ENCODE measurements at places on chromosomes 4 and X.
A peak's percentile ranks its signal among the peaks of the same experiment; 100 is the strongest.

DNA sequence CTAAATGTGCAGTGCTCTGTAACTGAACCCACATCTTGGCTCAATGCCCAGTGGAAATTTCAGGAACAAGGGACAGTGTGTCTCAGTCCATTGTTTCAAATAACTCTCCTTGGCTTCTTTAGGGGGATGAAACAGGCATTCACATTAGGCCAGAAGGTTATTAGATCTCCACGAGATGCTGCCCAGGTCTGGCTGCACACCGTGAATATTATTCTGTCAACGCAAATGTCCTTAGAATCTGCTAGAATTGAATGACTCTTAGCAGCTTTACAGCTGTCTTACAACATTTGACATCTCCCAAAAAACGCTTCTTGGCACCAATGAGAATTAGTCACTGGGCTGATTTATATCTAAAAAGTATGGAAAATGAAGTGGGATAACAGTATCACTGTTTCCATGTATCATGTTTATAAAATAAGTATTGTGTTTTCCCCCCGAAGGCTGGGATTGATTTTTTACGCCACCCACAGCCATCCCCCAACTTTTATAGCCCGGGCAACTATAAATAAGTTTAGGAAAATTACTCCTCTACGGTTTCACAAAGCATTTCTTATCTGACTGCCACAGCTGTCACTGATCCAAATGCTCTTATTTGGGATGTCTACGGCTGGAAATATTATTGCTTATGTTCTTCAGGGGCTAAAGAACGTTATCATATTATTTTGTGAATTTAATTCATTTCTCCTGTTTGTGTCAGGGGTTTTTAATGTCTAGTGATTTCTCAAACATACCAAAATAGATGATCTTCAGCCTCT is 559.7 kb upstream of the FAT1 start:
- DNase-seq: peak; percentile 40

DNA sequence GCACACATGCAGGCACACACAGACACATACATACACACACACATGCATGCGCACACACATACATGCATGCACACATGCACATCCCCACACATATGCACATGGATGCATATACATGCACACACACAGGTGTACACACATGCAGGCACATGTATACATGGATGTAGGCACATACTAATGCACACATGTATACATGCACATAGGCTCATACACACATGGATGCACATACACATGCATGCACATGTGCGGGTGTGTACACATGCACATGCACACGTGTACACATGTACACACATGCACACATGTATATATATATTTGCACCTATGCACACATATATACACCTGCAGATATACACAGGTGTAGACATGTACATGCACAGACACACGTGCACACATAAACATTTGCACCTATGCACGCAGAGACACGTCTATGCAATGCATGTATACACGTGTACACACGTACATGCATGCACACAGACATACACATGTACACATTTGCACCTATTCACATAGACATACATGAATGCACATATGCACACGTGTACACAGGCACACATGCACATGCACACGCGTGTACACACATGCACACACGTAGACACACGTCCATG is 4.0 kb downstream of the PLCXD1 start:
- DNase-seq: no peak

DNA sequence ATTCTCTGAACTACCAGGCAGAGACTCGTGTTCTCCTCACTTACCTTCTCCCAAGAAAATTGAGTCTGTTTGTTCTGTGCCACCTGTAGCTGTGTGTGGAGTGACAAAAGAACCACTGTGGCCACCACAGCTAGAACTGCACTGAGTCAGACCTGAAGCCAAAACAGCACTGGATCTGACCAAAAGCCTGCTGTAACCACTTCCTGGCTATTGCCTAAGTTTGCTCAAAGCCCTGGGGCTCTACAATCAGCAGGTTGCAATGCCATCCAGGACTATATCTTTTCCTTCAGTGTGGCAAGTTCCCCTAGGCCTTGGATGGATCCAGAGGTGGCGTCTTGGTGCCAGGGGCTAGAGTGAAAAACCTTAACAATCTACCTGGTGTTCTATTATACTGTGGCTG is 449.1 kb downstream of the FAM133A start:
- no peak for DNase-seq

DNA sequence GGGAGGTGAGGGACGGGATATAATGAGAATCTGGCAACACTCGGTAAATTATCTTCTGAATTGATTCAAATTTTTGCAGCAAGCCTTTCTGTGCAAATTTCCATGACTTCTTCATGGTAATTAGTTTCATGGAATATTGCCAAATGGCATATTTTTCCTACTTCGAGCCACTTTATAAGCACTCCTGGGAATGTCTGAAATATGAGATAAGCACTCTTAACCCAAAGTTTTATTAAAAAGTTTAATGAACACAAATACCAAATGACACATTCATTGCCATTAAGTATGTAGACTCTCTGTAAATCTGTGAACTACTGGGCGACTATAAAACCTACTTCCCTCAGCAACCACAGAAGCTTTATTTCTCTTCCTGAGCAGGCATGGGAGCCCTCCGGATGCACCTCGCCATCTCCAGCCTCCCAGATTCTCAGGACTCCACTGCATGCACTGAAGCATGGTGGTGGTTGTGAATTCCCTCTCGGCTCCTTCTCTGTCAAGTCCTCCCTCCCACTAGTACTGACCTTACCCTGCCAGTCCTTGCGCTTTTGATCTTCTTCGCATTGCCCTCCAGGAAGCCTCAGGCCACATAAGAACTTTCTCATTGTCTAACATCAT is 154.4 kb upstream of the RPL34 start:
- DNase-seq: no peak

GRCh38 chrX:41001327-41001726 is 83.9 kb upstream of the USP9X start:
- DNase-seq: no peak

- DNase-seq: no peak
These were observed 38.9 kb upstream of the TLR2 start for GRCh38 chr4:153645183-153645582.

DNA sequence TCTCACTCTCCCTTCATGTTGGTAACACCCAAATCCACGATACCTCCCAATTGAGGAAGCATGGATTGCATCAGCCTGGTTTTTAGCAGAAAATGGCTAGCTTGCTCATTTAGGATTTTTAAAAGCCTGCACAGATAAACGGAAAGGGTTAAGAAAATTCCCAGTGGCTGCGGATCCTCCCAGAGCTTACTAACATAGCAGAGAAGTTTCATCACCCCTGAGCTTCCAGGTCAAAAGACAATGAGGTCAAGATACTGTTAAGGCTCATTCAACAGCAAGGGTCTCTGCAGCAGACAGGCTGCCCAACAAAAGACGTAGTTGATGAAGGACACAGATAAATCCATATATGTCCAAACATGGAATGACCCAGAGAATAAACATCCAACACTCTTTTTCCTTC is 220.2 kb downstream of the ASMT start:
- DNase-seq: no peak

DNA sequence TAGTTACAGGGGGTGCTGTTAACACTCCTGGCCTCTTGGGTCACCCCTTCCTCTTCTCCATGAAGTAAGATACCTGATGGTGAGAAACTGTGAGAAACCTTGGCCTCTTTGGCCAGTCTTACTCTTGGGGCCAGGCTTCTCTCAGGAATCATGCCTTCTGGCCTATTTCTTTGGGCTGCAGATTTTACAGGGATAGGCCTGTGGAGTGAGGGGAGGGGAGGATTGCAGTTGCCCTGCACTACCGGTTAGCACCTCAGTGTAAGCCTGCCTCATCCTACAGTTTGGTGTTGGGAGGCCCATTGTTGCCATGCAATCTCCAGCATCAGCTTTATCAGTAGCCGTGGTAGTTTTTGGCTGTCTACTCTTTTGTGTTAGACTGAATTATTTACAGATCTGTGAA is 7.6 kb upstream of the PGRMC2 start:
- DNase-seq: no peak

DNA sequence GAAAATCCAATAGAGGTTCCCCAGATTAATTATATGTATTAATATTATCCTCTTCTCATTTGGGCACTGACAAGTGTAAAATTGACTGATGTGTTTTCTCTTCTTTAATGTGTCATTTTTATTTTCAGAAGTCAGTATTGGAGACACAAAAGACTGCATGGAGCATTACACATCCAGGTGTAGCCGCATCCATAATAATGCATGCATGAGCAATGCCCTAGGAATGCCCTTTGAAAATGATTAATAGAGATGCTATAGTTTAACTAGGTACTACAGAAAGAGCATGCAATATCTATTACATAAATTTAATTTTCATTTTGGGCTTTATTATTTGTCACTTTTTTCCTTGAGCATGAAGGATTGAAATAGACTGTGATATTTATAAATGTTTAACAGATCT is 509.9 kb downstream of the SPOCK3 start:
- DNase-seq: no peak

- peak; percentile 74 for DNase-seq
These were observed 506.9 kb upstream of the PCDH10 start for GRCh38 chr4:132642016-132642817.

DNA sequence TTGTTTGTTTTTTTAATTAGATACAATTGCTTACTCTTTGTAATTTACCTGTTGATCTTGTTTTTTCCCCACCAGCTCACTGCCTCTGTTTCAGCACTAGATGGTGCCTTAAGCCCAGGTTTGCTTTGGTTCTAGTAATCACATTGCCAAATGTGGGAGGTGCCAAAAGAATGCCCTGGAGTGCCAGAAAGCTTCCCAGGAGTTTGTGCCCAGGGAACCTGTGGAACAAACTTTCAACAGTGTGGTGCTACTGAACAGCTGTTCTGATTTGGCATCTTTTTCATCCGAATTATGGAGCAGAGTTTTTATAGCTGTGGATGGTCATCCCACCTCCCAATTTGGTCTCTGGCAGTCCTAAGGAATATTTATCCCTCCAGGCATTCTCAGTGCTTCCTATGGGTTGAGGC is 1000.7 kb downstream of the STIM2 start:
- DNase-seq: peak; percentile 24

- no peak for DNase-seq
These were observed 711.4 kb upstream of the GALNTL6 start for GRCh38 chr4:171101845-171102244.

- no peak for DNase-seq
These were observed 168.2 kb downstream of the DCTD start for GRCh38 chr4:182748949-182749348.

GRCh38 chr4:121148000-121148399 is 16.1 kb downstream of the TNIP3 start:
- no peak for DNase-seq

GRCh38 chr4:105170711-105171110 is 24.0 kb downstream of the TET2 start:
- DNase-seq: no peak

- no peak for DNase-seq
These were observed 7.4 kb downstream of the UVSSA start for GRCh38 chr4:1354136-1354982.

- DNase-seq: no peak
These were observed 57.8 kb upstream of the HCCS start for GRCh38 chrX:11053351-11053750.

DNA sequence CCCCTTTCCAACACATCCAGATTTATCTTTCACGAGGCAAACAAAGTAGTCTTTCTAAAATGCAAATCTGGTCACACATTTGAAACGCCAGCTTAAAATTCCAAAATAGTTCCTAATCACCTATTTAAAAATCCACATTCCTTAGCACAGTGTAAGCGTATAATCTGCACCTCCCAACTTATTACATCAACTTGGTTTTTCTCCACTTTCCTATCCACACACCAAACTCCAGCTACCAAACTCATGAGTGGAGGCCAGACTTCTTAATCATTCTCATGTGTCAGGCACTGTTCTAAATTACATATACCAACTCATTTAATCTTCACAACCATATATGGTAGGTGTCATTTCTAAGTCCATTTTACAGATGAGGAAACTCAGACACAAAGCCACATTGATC is 33.8 kb downstream of the ENOX2 start:
- no peak for DNase-seq

DNA sequence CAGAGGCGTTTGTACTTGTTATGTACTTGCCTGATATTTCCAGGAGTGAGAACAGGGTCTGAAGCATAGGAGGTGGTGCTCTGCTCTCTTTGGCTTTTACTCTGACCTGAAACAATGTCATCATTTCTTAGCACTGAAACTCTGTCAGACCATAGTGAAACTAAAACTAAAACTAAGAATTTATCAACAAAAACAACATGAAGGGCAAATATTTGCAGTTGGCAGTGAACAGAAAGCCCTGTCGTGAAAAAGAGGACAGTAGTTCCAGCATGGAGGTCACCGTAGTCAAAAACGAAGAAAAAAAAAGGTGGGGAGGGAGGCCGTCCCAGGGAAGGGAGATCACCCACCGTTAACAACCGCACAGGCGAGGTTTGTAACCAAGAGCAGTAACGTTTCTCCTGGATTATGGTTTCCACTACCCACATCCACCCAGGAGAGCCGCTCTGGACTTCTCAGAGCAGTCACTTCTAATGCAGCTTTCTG is 97.5 kb downstream of the ANK2 start:
- DNase-seq: no peak

DNA sequence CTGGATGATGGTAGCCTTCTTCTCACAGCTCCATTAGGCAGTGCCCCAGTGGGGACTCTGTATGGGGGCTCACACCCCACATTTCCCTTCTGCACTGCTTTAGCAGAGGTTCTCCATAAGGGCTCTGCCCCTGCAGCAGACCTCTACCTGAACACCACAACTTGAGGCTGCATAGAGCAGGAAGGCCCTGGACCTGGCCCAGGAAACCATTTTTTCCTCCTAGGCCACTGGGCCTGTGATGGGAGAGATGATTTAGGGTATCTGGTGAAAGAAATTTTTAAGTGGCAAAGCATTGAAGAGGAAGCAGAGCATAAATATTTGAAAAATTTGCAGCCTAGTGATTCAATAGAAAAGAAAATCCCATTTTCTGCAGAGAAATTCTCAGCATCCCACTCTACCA is 17.3 kb downstream of the F8A3 start:
- DNase-seq: no peak

DNA sequence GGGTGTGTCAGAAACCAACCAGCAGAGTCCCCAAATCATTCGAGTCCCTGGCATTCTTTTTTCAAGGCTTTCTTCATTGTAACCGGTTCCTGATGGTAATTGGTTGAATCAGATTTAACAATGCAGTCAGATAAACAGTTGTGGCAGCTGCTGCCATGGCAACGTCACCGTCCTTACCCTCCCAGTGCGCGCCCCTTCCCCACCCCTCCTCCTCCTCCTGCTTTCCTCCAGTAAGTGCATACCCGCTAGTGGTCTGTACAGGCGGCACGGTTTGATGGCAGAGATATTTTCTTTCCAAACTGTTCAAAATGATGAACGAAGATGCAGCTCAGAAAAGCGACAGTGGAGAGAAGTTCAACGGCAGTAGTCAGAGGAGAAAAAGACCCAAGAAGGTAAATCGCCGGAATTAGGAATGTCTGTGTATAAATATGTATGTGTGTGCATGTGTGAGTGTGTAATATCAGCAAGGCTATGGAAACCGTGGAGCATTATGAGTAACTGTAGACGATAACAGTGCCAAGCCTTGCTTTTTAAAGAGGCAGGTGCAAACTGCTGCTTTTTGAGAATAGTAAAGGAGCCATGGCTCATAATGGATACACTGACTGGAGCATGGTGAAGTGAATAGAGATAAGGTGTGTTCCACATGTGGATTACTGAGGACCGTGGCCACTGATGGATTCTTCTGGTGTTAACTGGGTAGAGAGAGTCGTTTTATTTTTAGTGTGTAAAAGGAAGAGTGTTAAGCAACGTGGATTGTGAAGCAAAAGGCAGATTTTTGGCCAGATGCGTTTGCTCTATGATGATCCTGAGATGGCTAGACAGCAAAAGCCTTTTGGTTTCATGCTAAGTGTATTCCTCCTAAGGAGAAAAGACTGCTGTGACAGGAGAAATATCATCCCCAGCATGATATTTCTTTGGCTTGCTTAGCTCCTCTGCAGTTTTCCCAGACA is at the start of gene ANK2:
Gene ANK2, plus strand, starts transcription at position 233 of the 950 bp plus-strand sequence. Its CDS starts 76 bp downstream, at position 309.
- DNase-seq: no peak

Measured in COLO829 (cell line).